ENCODE measurements at places on chromosomes 5 and 9. TPM values are rescaled to one million over a fixed set of nuclear protein-coding genes. Genes with fewer than 3 reads are reported as not detected.
A peak's percentile ranks its signal among the peaks of the same experiment; 100 is the strongest.

Gene CYLC2
- not detected for total RNA-seq

Gene CCDC183
- total RNA-seq: 0.43 TPM

Gene IL7R
- total RNA-seq: 112 TPM

Gene KLF4
- total RNA-seq: 0.62 TPM

Gene GRXCR2
- not detected for total RNA-seq

Gene MYMK
- total RNA-seq: not detected

Gene ABL1
- total RNA-seq: 37.9 TPM

Gene C9orf50
- total RNA-seq: not detected

Gene LMAN2
- 92.1 TPM for total RNA-seq

Gene PCA3
- not detected for total RNA-seq

DNA sequence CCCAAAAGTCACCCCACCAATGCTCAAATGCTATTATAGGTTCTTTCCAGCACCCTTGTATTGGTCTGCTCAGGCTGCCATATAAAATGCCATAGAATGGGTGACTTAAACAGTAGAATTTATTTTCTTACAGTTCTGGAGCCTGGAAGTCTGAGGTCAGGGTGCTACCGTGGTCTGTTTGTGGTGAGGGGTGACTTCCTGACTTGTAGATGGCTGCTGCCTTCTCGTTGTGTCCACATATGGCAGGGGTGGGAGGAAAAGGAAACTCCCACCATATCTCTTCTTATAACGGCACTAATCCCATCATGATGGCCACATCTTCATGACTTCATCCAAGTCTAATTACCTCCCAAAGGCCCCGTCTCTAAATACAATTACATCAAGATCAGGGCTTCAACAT, 257.8 kb upstream of the TARS1 start:
- no peak overlapping the region for H3K27ac ChIP-seq
- no peaks in the 10 kb centered on the region for H3K27me3 ChIP-seq
- no peak for DNase-seq
- no peaks in the 10 kb centered on the region for H3K4me1 ChIP-seq

- no peaks in the 10 kb centered on the region for H3K36me3 ChIP-seq
- no peak overlapping the region for H3K4me3 ChIP-seq
- no peak overlapping the region for H3K27ac ChIP-seq
- no peaks in the 10 kb centered on the region for H3K4me1 ChIP-seq
- no peak for DNase-seq
- H3K27me3 ChIP-seq: no peaks in the 10 kb centered on the region
Observed at GRCh38 chr5:164431634-164432304, 926.4 kb downstream of the MAT2B start.

DNA sequence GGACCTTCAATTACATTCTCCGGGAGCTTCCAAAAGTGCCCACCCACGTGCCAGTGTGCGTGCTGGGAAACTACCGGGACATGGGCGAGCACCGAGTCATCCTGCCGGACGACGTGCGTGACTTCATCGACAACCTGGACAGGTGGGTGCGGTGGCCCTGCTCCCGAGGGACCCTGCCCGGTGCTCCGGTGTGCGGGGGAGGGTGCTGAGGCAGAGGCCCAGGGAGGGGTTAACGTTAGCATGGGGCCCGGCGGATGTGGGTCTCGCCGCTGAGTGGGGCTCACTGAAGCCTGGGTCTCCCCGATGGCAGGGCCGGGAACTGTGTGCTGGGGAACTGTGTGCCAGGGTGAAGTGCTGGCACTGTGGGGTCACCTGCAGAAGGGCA, 10.6 kb upstream of the AJM1 start:
- no peaks in the 10 kb centered on the region for H3K27me3 ChIP-seq
- no peak for DNase-seq
- H3K4me1 ChIP-seq: no peaks in the 10 kb centered on the region
- no peak overlapping the region for H3K4me3 ChIP-seq
- peaks cover 2% of the 10 kb centered on the region for H3K36me3 ChIP-seq

GRCh38 chr5:16539169-16539666, 73.6 kb upstream of the ZNF622 start:
- peaks cover 7% of the 10 kb centered on the region for H3K36me3 ChIP-seq
- no peak overlapping the region for H3K4me3 ChIP-seq
- H3K27me3 ChIP-seq: no peaks in the 10 kb centered on the region
- H3K4me1 ChIP-seq: peaks cover 48% of the 10 kb centered on the region
- H3K27ac ChIP-seq: no peak overlapping the region
- no peak for DNase-seq

GRCh38 chr9:347667-348292, 133.1 kb downstream of the DOCK8 start:
- no peak overlapping the region for H3K4me3 ChIP-seq
- H3K27me3 ChIP-seq: no peaks in the 10 kb centered on the region
- no peak for DNase-seq
- H3K27ac ChIP-seq: no peak overlapping the region
- peaks cover 27% of the 10 kb centered on the region for H3K4me1 ChIP-seq

DNA sequence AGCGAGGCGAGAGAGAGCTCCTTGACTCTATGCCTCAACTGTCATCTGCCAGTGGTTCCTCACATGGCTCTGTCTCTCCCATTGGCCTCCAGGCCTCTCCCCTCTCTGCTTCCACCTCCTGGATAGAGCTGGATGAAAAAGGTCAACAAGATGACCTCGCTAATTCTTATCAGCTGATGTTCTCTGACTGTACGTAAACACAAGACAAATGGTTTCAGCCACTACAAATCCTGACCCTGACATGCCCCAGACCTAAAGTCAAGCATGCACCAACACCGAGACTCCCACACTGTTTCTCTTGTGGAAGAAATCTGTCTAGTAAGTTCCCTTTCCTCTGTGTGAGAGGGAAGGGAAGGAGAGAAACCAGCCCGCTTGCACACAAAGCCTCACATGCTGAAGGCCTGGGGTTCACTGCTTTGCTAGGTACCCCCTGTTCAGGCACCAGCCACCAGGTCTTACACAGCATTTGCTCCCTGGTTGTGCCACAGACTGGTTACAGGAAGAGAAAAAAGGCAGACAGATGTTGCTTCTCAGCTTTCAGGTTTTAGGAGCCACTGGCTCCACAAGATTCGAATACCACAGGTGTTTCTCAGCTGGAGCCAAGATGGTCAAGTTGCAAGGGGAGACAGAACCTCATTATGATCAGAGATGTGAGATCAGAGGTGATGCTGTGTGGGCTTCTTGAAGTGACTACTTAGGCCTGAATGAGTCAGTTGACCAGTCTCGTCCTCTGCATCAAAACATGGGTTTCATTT, 592.5 kb downstream of the CCDC171 start:
- H3K27me3 ChIP-seq: no peaks in the 10 kb centered on the region
- no peak overlapping the region for H3K4me3 ChIP-seq
- no peak overlapping the region for H3K27ac ChIP-seq
- H3K4me1 ChIP-seq: peaks cover 9% of the 10 kb centered on the region

GRCh38 chr9:115413766-115414382, 295.9 kb upstream of the TNC start:
- H3K27me3 ChIP-seq: peaks cover 11% of the 10 kb centered on the region
- H3K4me1 ChIP-seq: no peaks in the 10 kb centered on the region
- DNase-seq: no peak
- H3K27ac ChIP-seq: no peak overlapping the region
- H3K4me3 ChIP-seq: no peak overlapping the region

GRCh38 chr5:3896098-3896497, 300.5 kb downstream of the IRX1 start:
- no peaks in the 10 kb centered on the region for H3K27me3 ChIP-seq
- H3K4me3 ChIP-seq: no peak overlapping the region
- no peak overlapping the region for H3K27ac ChIP-seq
- H3K4me1 ChIP-seq: no peaks in the 10 kb centered on the region
- no peaks in the 10 kb centered on the region for H3K36me3 ChIP-seq

GRCh38 chr5:68433923-68434879, 218.6 kb downstream of the PIK3R1 start:
- H3K27ac ChIP-seq: peak overlapping the region; percentile 81
- DNase-seq: peak; percentile 97
- peaks cover 56% of the 10 kb centered on the region for H3K4me1 ChIP-seq

DNA sequence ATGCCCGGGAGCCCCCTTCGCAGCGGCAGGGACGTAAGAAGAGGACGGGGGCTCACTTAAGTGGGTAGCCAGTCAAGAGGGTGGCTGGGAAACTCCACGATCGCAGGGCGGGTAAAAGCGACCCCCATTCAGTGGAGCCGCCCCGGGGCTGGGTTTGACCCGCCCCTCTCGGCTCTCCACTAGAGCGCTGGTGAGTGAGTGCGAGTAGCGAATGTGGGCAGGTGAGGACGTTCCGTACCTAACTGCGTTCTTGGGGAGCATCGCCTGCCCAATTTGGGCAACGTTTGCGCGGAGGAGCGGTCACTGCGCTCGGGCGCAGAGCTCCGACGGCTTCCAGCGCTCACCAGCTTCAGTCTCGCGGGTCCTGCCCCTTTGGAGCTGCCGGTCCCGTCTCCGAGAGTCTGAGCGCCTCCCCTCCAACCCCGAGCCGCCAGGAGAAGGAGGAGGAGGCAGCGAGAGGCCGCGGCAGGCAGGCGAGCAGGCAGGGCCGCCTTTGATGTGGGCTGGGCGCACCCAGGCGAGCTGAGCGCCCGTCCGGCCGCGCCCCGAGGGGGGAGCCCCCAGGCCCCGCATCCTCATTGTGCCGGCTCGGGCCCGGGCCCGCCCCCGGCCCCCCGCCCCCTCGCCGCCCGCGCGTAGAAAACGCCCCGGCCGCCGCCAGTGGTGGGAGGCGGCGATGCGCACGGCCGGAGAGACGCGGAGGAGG, at the start of gene FGF18:
Gene FGF18 (plus strand): TSS at position 666 of the 706 bp plus-strand sequence. CDS start 553 bp downstream, outside the sequence.
- no peaks in the 10 kb centered on the region for H3K36me3 ChIP-seq
- peak within 1 kb of the TSS; percentile 69 for H3K4me3 ChIP-seq
- peak; percentile 72 for DNase-seq
- H3K27me3 ChIP-seq: peaks cover 39% of the 10 kb centered on the region
- H3K27ac ChIP-seq: no peak within 1 kb of the TSS
- peaks cover 11% of the 10 kb centered on the region for H3K4me1 ChIP-seq

GRCh38 chr5:139767960-139768359, 27.6 kb upstream of the PSD2 start:
- peaks cover 23% of the 10 kb centered on the region for H3K27me3 ChIP-seq
- H3K4me1 ChIP-seq: peaks cover 11% of the 10 kb centered on the region
- H3K4me3 ChIP-seq: no peak overlapping the region
- no peak for DNase-seq

- peaks cover 25% of the 10 kb centered on the region for H3K36me3 ChIP-seq
- H3K4me1 ChIP-seq: peaks cover 54% of the 10 kb centered on the region
- no peak for DNase-seq
- H3K27me3 ChIP-seq: no peaks in the 10 kb centered on the region
- no peak overlapping the region for H3K4me3 ChIP-seq
- no peak overlapping the region for H3K27ac ChIP-seq
Observed at GRCh38 chr9:131715906-131716305, 24.0 kb downstream of the RAPGEF1 start.

- peaks cover 16% of the 10 kb centered on the region for H3K27me3 ChIP-seq
- H3K4me1 ChIP-seq: peaks cover 24% of the 10 kb centered on the region
- H3K36me3 ChIP-seq: peaks cover 8% of the 10 kb centered on the region
- peak within 1 kb of the TSS; percentile 54 for H3K27ac ChIP-seq
- DNase-seq: peak; percentile 69
- H3K4me3 ChIP-seq: no peak within 1 kb of the TSS
Observed at GRCh38 chr9:133421615-133422542, at the start of gene ADAMTS13. TSS of gene ADAMTS13 (plus strand) at chr9:133422367. CDS start at chr9:133422444, 77 bp downstream.

- H3K4me1 ChIP-seq: peaks cover 85% of the 10 kb centered on the region
- no peak for DNase-seq
- H3K27ac ChIP-seq: peak overlapping the region; percentile 73
- H3K27me3 ChIP-seq: no peaks in the 10 kb centered on the region
- peaks cover 15% of the 10 kb centered on the region for H3K36me3 ChIP-seq
- peak overlapping the region; percentile 46 for H3K4me3 ChIP-seq
Observed at GRCh38 chr9:131405428-131405827, 11.5 kb downstream of the PRRC2B start.

DNA sequence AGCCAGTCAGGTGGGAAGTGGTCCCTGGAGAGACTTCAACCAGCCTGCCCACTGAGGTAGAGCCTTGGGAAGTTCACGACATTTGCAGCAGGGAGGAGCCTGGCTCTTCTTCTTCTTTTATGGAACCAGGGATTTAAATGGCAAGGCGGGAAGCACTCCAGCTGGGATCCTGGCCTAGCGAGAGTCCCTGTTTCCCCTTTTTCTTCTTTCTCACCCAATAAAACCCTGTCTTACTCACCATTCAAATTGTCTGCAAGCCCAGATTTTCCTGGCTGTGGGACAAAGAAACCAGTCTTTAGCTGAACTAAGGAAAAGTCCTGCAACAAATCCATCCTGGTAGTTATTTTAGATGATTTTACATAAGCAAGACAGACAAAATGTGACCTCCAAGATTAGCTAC, 503.7 kb downstream of the CDH10 start:
- DNase-seq: no peak
- H3K27me3 ChIP-seq: no peaks in the 10 kb centered on the region
- no peaks in the 10 kb centered on the region for H3K4me1 ChIP-seq
- H3K4me3 ChIP-seq: no peak overlapping the region
- H3K27ac ChIP-seq: no peak overlapping the region
- no peaks in the 10 kb centered on the region for H3K36me3 ChIP-seq

GRCh38 chr9:5418481-5418880, 19.2 kb downstream of the PLGRKT start:
- no peak overlapping the region for H3K4me3 ChIP-seq
- no peaks in the 10 kb centered on the region for H3K27me3 ChIP-seq
- DNase-seq: no peak
- H3K4me1 ChIP-seq: peaks cover 11% of the 10 kb centered on the region
- H3K27ac ChIP-seq: no peak overlapping the region
- H3K36me3 ChIP-seq: peaks cover 36% of the 10 kb centered on the region

DNA sequence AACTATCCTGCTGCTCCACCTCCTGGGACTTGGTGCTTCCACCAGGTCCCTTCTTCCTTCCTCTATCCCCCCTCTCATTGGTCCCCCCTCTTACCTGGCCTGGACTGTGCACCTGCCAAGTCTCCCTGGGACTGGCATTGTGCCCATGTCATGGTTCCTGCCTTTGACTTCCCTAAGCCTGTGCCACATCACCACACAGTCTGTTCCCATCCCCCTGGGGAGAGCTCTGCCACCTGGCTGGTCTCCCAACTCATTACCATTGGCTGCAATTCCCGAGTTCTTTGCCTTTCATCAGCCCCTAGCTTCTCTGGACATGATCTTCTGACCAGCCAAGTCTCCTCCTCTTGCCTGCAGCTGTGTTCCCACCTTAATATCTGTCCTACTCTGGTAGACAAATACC, 180.3 kb downstream of the SREK1 start:
- H3K36me3 ChIP-seq: no peaks in the 10 kb centered on the region
- H3K4me3 ChIP-seq: no peak overlapping the region
- H3K27ac ChIP-seq: no peak overlapping the region
- no peaks in the 10 kb centered on the region for H3K27me3 ChIP-seq

DNA sequence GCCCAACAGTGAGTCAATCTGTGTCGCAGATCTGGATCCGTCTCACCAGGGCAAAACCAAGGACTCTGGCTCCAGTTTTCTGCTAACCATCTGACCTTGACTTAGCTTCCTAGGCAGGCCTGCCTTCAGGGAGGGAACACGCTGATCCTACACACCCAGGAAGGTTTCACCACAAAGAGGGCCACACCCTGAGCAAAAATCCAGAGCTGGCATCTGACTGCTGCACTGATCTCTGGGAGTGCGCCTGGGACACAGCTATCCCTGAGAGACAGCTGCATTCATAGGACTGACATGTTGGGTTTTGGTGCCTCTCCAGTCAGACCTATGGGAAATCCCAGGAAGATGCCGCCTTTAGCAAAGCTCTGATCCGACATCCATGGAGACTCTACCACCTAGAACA, 47.5 kb downstream of the CDK5RAP2 start:
- no peak overlapping the region for H3K4me3 ChIP-seq
- H3K27me3 ChIP-seq: no peaks in the 10 kb centered on the region
- H3K4me1 ChIP-seq: no peaks in the 10 kb centered on the region
- H3K36me3 ChIP-seq: peaks cover 64% of the 10 kb centered on the region
- DNase-seq: no peak

- peaks cover 5% of the 10 kb centered on the region for H3K4me1 ChIP-seq
- no peaks in the 10 kb centered on the region for H3K27me3 ChIP-seq
- H3K27ac ChIP-seq: no peak overlapping the region
- no peak overlapping the region for H3K4me3 ChIP-seq
Observed at GRCh38 chr9:8419596-8420275, 620.2 kb upstream of the DMAC1 start.
